ENCODE measurements at places on chromosomes 4 and X. TPM values are rescaled to one million over a fixed set of nuclear protein-coding genes. Genes with fewer than 3 reads are reported as not detected.

The CXCL5 gene
- total RNA-seq, result 0.08 TPM

The PPP1R2C gene
- not detected for total RNA-seq

The SRPX2 gene
- 5.1 TPM for total RNA-seq

The C4orf33 gene
- total RNA-seq, result 2.3 TPM

The CORIN gene
- 0.09 TPM for total RNA-seq

The VCX3A gene
- not detected for total RNA-seq

The MAP9 gene
- total RNA-seq, result 0.90 TPM

The SHROOM4 gene
- total RNA-seq, result 11.2 TPM

The AFM gene
- not detected for total RNA-seq
